Activated CD8-positive, alpha-beta T cell treated with anti-CD3 and anti-CD28 coated beads for 36 hours (primary cell): ENCODE measurements at places on chromosomes 7 and 10.

GRCh38 chr10:104630731-104631130, 10.4 kb upstream of the SORCS3 start:
- no peak for DNase-seq

DNA sequence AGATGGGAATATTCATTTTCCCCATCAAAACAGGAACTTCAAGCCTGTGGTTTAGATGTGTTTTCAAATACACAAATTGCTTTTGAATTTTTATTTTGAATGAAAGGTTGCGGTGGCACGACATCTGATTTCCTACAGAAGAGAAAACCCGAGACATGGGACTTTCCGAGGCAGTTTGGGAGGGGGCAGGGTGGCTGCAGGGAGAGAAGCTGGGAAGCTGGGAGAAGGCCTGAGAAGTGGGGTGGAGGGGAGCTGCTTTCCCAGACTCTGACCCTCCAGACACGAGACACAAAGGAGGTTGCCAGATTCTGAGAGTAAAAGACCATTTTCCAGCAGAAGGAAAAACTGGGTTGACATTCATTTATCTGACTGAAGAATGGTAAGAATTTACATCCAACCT, 19.6 kb downstream of the TMEM176A start:
- no peak for DNase-seq

GRCh38 chr10:99531026-99531695, 1.6 kb upstream of the NKX2-3 start:
- no peak for DNase-seq

DNA sequence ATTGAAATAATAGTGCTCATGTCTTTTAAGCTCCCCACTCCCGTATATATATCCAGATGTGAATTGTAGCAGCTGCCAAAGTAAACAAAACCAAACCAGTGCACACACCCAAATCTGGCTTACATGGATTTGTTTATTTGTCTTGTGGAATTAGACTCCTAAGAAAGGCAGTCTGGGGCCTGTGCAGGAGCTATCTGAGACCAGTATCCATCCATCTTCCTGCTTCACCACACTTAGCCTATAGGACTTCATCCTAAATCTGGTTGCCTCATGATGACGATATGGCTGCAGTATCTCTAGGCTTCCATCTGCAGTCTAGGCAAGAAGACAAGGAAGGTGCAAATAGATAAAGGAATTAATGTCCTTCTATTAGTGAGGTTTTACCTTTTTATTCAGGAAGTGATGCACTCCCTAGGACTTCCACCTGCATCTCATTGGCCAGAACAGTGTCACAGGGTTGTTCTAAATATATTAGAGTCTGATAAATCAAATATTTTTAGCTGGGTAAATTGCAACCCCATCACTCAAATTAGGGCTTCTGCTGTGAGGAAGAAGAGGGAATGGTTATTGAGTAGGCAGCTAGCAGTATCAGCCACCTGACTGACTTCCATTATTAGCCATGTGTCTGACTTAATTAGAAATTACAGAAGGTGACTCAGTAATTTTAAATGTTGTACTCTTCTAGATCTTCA, 6.0 kb downstream of the WIPF3 start:
- no peak for DNase-seq

DNA sequence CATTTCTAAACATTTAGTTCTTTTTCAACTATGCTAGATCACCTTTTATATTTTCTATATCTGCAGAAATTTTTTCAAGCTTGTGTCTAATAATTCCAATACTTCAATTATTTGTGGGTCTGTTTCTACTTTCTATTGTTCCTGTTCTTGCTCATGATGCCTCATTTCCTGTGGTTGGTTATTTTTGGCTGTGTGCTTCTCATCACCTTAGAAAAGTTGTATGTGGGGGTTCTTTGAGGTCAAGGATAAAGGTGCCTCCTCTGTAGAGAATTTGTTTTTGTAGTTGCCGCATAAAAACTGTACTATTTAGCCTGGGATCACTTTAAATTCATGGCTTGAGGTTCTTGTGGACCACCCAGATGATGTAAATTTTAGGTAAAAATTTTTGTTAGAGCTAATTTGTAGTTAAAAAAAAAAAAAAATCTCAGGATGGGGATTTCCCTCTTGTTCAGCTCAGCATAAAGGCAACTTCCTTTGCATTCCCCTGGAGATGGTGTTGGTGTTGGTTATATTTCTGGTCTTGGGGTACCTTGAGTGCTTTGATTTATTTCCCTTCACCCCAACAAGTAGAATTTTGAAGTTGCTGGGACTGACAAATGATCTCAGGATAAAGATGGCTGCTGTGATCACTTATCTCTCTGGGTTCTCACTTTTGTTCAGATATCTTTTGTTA, 27.0 kb upstream of the JAZF1 start:
- peak; percentile 45 for DNase-seq

- DNase-seq: no peak
Observed at GRCh38 chr10:93436591-93437085, 45.5 kb downstream of the MYOF start.

DNA sequence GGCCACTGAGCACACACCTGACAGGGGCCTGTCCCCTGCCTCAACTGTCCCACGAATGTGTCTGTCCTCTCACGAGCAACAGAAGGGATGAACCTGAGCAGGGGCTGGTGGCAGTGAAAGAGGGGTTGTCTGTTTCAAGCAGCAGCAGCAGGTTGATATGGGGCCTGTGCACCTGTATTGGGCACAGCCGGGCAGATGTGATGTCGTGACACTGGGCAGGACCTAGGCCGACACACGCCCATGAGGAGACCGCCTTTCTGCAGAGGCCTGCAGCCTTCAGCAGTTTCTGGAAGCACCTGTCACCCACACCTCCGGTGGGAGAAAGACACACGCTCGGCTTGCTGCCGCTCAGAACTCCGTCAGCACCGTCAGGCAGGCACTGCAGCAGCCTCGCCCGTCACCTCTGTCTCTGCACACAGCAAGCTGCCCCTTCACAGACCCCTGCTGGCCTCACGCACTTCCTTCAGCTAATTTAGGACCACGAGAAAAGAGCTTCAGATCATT, 48.5 kb downstream of the AMZ1 start:
- no peak for DNase-seq

- no peak for DNase-seq
Observed at GRCh38 chr10:50536617-50537240, 87.0 kb downstream of the SGMS1 start.

DNA sequence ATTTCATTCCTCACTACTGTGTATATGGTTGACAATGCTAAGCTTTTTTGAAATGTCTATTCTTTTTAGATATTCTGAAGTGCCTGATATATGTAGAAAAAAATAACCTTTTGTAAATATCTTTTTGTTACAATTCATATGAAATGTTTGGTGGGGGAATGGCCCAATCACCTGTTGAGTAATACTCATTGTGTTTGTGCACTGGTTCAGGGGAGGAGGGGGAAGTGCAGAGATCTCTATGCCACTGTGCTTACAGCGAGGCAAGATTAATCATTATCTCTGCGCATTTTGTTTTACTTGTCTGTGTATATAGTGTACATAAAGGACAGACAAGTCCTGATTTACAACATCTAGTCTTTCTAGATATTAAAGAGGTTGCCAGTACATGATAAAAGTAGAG, 25.2 kb downstream of the NUP42 start:
- DNase-seq: no peak

- no peak for DNase-seq
Observed at GRCh38 chr10:118915161-118915560, 114.4 kb upstream of the NANOS1 start.

DNA sequence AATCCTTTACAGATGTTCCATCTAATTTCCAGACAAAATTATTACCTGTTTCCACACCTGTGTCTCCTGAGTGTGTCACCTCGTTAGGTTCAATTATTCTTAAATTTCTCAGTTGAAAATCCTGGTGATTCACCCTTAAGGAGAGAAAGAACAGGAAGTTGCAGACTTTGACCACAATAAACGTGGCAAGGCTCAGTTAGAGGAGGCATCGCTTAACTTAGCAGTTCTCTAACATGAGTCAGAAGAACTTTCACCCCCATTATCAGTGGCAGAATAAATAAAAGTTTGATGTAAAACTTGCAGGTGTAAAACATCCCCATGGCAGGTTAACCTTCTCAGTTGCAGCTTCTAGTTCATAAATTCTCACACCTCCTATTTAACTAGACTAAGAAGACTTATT, 8.3 kb downstream of the XPNPEP1 start:
- DNase-seq: peak; percentile 66

DNA sequence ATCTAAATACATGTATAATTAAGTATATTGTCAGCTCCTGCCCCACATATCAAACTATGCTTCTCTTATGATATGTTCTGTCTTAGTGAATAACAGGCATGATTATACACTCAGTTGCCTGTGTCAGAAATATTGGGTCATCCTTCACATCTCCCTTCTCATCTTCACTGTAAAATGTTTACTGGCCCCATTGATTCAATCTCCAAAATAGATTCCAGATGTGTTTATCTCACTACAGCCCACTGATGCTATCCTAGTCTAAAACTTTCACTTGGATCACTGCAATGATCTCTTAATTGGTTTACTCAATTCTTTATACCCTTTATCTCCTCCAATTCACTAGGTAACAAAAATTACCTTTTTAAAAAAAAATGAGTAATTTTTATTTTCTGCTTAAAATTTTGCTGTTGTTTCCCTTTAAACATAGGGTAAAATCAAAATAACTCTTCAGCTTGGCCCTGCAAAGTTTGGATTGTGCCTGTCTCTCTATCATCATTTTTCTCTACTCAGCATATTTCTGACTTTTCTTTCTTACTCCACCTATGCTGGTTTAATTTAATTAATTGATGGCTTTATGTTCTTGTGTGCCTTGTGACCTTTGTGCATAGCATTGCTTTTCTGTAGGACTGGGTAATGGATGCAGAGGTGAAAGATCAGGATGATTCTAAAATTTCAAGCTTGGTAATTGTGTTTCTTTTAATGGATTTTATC, 233.9 kb upstream of the FOXP2 start:
- DNase-seq: no peak

GRCh38 chr7:158407581-158408317, 179.9 kb downstream of the PTPRN2 start:
- DNase-seq: no peak

DNA sequence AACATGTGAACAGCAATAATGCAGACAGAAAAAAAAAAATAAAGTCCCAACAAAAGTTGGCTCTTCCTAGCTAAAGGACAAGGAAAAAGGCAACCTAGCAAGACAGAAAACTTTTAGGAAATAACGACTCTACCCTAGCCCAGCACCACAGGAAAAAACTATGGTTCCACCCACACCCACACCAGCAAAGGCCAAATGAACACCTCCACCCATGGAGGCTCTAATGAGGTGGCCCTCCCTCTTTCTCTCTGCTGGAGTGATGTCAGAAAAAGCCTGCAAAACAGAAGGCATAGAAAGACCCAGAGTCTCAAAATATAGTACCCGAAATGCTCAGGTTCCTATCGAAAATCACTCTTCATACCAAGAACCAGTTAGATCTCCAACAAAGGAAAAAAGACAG, 28.4 kb downstream of the SYPL1 start:
- DNase-seq: peak; percentile 39

GRCh38 chr7:107971613-107972012, 31.3 kb downstream of the LAMB1 start:
- no peak for DNase-seq

- DNase-seq: no peak
Observed at GRCh38 chr10:74593470-74593869, 232.9 kb upstream of the KAT6B start.

DNA sequence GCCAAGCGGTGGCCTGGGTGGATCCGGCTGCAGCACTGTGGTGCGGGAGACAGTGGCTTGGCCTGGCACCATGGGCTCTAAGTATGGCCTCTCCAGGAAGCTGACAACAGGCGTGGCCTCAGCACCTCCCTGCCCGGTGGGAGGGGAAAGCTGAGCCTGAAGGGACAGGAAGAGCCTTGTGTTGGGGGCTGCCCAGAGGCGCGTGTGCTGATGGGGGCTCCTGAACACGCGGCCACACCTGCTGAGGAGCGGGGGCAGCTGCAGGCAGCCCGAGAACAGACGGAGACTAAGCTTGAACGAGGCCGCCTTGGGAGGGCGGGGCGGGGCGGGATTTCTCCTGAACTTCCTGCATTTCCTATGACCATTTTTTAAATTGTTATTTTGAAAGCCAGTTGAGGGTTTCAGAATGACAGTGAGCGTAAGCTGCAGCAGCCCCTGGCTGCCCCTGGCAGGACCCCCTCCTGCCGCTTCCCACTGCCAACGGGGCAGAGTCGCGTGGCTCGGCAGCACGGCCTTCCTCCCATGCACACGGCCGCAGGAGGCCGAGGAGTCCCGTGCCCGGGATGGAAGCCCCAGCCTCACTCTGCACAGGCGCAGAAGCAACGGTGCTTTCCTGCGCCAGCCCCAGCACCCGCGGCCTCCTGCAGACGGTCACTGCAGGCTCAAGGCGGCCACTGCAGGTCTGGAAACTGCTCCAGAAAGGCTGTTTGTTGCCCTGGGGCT, 43.2 kb downstream of the DPYSL4 start:
- DNase-seq: peak; percentile 75

- no peak for DNase-seq
Observed at GRCh38 chr7:95753440-95753839, 18.9 kb upstream of the DYNC1I1 start.

- no peak for DNase-seq
Observed at GRCh38 chr10:106609470-106610266, 554.8 kb downstream of the SORCS1 start.

GRCh38 chr10:105210546-105210945, 569.5 kb downstream of the SORCS3 start:
- no peak for DNase-seq

DNA sequence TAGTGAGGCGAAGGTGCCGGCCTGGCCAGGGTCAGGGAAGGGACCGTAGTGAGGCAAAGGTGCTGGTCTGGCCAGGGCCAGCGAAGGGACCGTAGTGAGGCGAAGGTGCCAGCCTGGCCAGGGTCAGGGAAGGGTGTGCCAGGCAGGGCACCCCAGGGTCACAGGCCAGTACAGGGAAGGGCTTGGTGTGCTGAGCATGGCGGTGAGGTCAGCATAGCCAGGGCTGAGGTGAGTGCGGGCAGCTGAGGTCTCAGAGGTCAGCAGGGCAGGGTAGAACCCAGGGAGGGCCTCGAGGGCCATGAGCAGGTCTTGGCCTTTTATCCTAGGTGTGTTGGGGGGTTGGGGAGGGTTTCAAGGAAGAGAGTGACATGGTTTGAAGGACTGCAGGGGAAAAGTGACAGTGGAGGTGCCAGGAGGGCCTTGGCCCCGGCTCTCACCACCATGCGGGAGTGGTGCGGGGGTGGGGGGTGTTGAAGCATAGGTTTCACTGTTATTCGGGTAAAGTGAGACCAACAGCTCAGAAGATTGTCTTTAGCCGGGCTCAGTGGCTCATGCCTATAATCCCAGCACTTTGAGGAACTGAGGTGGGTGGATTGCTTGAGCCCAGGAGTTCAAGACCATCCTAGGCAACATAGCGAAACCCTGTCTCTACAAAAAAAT, 93.3 kb downstream of the CHST15 start:
- DNase-seq: no peak

DNA sequence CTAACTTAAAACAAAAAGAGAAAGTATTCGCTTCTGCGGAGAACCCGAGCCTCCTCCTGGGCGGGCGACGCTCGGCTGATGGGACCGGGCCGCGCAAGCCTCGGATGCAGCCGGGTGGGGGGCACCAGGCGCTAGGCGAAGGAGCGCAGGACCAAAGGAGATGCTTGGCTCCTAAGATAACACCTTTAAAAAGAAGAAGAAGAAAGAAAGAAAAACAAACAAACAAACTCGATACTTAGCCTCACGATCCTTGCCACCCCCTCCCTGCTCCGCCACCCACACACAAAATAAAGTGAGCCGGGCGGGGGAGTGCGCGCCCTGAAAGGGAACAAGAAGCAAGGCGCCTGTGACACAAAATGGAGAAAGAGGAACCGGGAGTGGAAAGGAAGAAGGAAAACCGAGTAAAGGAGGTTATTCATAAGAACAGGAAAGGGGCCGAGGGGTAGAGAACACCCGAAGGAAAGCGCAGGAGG, 34.0 kb upstream of the EBLN1 start:
- DNase-seq: peak; percentile 74

GRCh38 chr10:124706462-124707143, 37.6 kb downstream of the FAM53B start:
- no peak for DNase-seq
